ENCODE measurements at places on chromosomes 11 and 22.

- DNase-seq: no peak
Measured at GRCh38 chr22:23840026-23840425, 1.2 kb upstream of the DERL3 start.

DNA sequence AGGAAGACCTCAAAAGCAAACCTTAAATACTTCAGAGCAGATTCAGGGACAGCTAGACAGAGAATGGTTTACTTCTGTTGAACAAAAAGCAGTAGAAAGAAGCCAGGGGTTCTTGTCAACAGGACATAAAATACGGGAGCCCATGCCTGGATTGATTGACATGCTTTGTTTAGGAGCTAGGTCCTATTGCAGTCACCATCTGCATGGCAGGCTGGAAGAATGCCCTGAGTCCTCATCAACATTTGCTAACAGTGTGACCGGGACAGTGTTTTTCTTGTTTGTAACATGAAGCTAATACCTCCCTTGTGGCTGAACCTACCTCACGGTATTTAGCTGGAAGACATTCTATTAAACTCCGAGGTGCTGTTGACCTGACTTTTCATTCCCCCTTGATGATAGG, 225.4 kb downstream of the NTM start:
- DNase-seq: no peak

DNA sequence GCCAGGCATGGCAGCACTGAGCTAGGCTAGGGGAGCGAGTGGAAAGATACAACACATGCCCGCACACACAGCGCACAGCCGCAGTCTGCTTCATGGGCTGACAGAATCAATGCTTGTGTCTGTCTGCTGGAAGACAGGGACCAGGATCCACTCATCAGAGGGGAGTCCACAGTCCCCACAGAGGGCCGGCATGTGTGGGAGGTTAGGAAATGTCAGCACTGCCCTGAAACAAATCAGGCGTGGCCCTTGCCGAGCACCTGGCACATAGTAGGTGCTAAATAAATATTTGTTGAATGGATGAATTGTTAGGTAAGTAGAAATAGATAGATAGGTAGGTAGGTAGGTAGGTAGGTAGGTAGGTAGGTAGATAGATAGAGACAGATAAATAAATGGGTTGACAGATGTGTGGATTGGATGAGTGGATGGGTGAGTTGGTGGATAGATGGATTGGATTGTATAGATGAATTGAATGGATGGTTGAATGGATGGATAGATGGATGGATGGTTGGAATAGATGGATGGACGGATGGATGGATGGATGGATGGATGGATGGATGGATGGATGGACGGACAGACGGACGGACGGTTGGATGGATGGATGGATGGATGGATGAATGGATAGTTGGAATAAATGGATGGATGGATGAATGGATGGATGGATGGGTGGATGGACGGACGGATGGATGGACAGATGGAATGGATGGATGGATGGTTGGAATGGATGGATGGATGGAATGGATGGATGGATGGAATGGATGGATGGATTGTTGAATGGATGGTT, 3.3 kb downstream of the SLC22A12 start:
- no peak for DNase-seq

- DNase-seq: no peak
Measured at GRCh38 chr11:69123593-69124545, 31.9 kb upstream of the SMIM38 start.

DNA sequence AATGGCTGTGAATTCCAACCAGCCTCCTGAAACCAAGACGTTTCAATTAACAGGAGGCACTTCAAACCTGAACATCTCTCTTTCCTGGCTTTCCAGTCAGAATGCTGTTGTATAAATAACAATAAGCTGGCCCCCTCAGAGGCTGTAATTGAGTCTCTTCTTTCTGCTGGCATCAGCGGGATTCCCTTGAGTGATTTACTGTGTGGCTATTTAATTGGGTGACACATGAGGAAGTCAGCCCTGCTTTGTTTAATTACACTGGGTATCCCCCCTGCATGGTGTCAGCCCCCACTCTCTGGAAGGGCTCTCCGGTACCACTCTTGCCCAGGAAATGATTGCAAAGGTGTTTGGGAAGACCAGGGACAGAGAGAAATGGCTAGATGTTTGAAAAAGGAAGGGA, 101.6 kb downstream of the NTM start:
- DNase-seq: no peak

DNA sequence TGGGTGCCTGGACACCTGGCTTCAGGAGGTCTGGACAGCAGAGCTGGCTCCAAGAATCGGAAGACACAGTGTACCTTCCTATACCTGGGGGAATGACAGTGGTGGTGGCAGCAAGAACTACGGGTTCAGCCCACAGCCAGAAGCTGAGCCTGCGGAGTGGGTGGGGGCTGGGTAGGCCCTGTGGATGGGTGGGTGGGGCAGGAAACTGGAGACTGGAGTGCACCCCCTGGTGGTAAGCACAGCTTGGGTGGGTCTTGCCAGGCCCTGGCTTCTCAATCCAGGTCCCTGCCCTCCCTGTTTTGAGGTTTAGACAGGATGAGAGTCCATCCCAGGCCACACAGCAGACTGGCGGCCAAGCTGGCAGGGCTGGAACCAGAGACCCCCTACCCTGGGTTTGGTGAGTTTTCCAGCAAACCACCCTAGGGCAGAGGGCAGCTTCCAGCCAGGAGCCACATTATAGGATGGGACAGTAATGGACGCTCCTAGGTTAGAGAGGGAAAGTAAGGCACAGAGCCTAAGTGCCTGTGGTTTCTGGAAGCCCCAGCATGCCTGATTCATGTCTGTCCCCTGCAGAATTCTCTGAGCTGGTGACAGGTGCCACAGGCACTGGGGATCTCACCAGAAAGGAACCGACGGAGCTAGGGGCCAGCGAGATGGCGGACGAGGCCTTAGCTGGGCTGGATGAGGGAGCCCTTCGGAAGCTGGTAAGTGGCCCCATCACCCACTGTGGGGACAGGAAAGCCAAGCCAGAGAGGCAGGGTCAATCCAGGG, 1.7 kb downstream of the SMTN start:
- DNase-seq: no peak

DNA sequence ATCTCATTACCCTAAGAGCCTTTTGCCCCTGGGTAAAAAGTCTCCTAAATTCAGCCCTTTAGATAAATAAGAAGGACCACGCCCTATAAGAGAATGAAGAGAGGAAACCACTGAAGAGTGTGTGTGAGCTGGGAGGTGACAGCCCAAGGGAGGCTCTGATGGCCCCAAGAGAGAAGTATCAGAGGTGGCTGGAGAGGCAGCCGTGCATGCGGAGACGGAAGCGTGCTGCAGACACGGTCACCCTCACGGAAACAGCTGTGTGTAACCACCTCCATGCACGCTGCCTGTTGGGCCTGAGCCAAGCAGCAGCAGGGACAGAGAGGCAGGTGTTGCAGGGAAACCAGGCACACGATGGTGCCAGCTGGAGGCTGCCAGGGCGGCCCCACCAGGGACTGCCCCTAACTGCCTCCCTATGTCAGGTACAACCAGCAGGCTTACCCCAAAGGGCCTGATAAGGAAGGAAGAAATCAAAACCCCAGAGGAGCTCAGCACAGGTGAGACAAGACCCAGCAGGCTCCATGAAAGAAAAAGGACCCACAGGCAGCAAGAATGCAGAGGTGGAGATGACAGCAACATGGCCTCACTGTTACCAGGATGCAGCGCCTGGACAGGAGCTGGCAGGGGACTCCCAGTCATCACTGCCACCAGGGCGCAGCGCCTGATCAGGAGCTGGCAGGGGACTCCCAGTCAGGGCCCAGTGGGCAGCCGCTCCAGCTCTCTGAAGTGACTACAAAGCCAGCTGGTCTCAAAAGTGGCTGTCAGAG, 7.8 kb downstream of the LARGE2 start:
- DNase-seq: no peak

- no peak for DNase-seq
Measured at GRCh38 chr11:58774164-58774593, 42.4 kb upstream of the GLYAT start.

DNA sequence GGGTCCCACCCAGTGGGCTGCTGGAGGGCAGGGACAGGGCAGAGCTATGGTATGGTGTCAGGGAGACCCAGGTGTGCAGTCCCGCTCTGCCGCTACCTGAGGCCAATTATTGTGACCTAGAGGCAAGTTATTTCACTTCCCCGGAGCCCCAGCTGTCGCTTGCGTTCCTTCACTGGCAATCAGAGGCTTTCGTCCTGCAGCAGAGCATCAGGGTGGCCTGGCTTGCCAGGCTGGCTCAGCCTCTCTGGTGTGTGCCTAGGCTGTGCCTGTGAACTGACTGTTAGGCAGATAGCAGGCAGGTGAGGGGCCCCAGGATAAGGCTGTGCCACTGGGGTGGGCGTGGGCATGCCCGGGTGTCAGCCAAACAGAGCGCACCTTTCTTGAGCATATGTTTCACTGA, 31.4 kb downstream of the GLB1L2 start:
- no peak for DNase-seq

DNA sequence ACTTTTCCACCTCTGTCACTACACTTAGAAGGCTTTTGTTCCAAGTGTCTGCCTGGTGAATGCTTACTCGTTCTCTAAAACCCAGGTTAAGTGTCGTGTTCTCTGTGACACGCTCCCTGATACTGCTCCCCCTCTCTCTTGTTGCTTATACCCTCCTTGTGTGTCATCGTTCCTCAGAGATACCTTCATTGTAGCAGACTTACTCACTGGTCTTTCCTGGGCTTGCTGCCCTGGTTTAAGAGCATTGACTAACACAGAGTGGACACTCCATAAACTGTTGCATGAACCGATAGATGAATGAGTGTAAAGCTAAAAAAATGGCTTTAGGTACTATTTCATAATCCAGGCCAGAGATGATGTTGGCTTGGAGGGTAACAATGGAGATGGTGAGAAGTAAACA, 171.3 kb downstream of the GRIK4 start:
- DNase-seq: no peak

GRCh38 chr11:74696939-74697675, 34.1 kb downstream of the CHRDL2 start:
- no peak for DNase-seq

DNA sequence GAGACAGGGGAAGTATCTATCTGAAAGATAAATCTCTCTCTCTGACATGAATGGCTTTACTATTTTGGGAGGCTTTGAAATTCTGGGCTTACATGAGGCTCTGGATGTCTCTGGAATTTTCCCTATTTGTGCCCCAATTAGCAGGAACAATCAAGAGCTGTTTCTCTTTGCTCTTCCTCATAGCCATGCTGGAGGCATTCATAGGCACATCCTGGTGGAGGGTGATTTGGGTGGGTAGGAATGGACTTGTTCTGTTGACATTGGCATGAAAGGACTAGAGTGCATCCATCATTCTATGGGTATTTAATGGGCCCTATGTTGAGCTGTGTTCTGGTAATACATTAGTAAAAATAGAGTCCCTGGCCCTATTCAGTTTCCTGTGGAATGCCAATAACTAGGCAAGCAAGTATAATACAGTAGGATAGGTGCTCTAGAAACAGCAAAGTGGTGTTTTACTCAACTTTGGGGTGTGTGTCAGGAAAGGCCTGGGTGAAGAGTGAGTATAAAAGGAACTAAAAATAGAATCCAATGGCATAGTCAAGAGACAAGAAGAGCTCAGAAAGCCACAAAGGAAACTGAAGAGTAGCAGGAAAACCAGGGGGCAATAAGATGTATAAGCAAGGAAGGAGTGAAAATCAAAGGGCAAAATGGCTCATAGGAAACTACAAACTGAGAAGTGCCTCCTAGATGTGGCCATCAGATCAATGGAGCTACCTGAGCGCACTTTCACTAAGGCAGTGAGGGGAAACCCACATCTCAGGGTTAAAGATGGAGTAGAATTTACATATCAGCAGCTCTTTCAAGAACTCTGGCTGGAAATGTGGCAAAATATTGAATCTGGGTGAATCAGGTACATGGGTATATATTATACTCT, 45.0 kb downstream of the CWC15 start:
- DNase-seq: no peak

DNA sequence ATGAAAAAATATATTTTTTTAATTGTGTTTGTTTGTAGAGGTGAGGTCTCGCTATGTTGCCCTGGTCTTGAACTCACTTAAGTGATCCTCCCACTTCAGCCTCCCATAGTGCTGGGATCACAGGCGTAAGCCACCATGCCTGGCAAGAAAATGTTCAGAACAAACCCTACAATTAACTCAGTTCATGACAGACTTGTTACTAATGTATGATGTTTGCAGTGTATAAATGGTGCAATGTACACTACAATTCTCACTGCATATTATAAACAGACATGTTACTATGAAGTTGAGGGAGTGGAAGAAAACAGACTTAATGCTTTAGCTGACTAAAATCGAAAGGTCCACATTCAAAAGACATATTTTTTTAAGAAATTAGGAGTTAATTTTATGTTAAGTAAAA, 59.0 kb downstream of the SIK3 start:
- no peak for DNase-seq

GRCh38 chr11:61361741-61362541, at the start of the genes CYB561A3 and TMEM138:
CYB561A3 (minus strand) TSS chr11:61361882; CDS start chr11:61356713, 5,169 bp downstream.
TMEM138 (plus strand) TSS chr11:61362374; CDS start chr11:61364391, 2,017 bp downstream.
- DNase-seq: peak; percentile 87

GRCh38 chr22:48719978-48720661, 1107.6 kb downstream of the BRD1 start:
- DNase-seq: no peak

DNA sequence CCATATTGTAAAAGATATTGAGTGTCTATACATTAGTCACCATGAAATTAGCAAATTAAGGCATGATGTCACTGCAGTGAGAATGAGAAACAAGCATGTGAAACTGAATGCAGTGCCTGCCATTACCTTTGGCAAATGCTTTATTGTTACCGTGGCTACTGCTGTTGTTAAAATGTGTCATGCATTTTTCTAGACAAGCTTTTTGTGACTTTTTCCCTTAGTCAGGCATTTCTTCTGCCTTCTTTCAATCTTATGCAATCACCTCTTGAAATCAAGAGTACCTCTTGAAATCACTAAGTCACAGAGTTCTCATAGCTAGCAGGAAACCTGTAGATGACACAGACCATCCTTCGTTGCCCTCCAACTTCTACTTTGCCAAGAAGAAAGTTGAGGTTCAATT, 461.7 kb upstream of the TENM4 start:
- no peak for DNase-seq

DNA sequence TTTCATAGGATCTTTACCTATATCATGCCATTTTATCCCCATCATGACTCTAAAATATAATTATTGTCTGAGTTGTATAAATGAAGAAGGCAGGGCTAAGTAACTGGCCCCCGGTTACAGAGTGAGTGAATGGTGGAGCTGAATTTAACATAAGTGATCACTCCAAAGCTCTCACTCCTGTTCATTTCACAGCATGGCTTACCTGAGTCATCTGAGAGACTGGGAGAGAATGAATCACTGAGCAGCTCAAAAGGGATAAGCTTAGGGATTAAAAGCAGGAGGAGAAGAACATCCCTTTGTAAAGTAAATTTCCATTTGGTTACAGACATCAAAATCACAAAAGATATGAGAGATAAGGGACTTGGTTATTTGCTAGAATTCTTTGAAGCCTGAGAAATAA, 294.0 kb upstream of the CTSC start:
- DNase-seq: no peak

- no peak for DNase-seq
Measured at GRCh38 chr22:36104988-36105387, 55.6 kb downstream of the APOL3 start.

DNA sequence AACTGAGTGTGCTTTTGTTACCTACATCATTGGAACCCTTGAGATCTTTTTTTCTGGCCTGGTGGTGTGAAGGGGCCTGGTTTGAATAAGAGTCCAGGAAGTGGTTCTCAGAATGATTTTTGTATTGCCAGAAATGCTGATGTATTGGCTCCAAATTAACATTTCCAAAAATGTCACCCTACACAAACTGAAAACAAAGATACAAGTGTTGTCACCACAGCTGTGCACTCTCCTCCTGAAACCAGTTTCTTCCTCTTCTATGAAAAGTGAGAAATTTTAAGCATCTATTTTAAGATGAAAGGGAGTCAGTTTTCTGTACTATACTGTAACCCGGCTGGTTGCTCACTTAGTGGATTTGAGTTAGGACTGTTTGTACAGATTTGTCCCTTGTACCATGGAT, 218.8 kb downstream of the PGR start:
- no peak for DNase-seq
